ENCODE measurements at places on chromosomes 3 and 15.
A peak's percentile ranks its signal among the peaks of the same experiment; 100 is the strongest.

DNA sequence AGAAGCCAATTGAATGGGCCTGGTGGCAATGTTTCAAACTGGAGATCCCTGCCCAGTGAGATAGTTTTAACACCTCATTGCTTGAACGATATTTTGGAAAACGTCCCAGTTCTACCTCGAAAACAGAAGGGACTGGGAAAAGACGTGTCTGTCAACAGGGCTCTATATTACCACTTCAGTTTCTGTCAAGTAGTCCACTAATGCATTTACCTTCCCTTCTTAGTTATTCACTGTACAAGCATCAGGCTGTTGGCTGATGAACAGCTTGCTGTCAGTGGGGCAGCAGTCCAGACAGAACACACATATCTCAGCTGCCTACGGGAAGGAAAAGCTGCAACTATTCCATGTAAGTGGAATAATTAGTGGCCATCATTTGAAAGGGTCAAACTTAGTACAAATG is 794.7 kb upstream of the GBE1 start:
- DNase-seq = no peak
- H3K4me1 ChIP-seq = no peaks in the 10 kb centered on the region
- H3K36me3 ChIP-seq = no peaks in the 10 kb centered on the region
- no peak overlapping the region for H3K27ac ChIP-seq
- no peaks in the 10 kb centered on the region for H3K27me3 ChIP-seq

- H3K27ac ChIP-seq = no peak overlapping the region
- no peaks in the 10 kb centered on the region for H3K27me3 ChIP-seq
- no peaks in the 10 kb centered on the region for H3K4me1 ChIP-seq
- no peak overlapping the region for H3K4me3 ChIP-seq
- no peaks in the 10 kb centered on the region for H3K36me3 ChIP-seq
Observed at GRCh38 chr15:27339138-27339537, 368.2 kb downstream of the GABRG3 start.

DNA sequence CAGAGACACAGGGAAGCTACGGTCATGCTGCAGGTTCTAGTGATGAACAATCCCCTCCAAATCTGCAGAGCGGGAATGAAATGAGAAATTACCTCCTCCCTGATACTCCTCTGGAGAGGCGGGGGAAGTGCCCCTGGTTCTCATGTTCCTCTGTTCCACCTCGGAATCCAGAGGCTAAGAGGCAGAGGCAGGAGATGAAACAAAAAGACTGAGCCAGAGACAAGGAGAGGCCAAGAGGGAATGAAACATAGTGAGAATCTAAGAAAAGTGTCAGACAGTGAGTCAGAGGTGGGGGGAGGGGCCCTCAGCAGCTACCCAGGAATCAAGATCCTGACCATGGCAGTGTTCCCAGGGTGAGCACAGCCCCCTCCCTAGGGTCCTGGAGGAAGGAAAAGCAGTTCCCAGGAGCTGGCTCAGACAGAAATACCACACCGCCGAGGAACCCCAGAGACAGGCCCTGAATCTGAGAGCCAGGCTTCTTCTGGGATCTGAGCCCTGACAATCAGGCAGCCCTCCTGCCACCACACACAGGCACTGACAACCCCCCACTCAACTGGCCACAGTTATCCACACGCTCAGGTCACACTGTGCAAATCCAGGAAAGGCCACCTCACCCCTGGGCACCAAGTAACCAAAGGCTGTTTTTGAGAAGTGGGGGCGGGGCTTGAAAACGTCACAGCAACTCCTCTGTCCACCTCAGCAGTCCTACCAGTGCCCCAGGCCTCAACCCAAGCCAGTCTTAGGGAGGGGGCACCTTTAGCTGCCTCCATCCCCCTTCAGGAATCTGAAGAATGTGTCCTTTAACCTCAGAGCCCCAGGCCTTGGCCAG is 2.4 kb downstream of the CSRNP1 start:
- peaks cover 72% of the 10 kb centered on the region for H3K4me1 ChIP-seq
- peak; percentile 95 for DNase-seq
- H3K27me3 ChIP-seq = no peaks in the 10 kb centered on the region

- H3K4me3 ChIP-seq = peak overlapping the region; percentile 24
- DNase-seq = peak; percentile 80
- peak overlapping the region; percentile 95 for H3K27ac ChIP-seq
Observed at GRCh38 chr3:42020684-42021307, 58.9 kb upstream of the ULK4 start.

DNA sequence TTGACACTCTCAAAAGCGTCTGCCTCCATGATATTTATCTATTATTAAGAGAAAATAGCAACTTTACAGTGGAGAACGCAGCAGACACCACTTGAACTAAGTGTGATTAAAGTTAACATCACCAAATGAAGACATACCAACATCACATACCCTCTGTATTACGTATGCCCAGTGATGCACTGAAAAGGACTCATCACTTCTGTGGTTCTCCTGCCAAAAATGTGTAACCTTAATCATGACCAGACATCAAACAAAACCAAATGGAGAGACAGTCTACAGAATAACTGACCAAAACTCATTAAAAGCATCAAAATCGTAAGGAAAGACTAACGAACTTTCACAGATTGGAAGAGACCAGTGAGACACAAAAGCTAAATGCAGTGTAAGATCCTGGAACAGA is 103.2 kb downstream of the PPP2R3A start:
- peaks cover 13% of the 10 kb centered on the region for H3K36me3 ChIP-seq
- no peaks in the 10 kb centered on the region for H3K27me3 ChIP-seq
- no peak overlapping the region for H3K27ac ChIP-seq
- peaks cover 13% of the 10 kb centered on the region for H3K4me1 ChIP-seq

DNA sequence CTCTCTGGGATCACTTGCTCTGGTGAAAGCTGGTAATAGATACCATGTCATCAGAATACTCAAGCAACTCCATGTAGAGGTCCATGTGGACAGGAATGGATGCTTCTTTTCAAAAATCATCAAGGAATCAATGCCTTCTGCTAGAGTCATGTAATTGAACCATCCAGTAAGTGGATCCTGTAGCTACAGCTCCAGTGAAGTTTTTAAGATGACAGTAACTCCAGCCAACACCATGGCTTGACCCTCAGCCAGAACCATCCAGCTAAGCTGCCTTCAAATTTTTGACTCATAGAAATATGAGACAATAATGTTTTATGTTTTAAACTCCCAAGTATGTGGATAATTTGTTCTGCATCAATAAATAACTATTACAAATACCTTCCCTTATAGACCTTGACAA is 923.7 kb downstream of the EPHA3 start:
- no peak overlapping the region for H3K4me3 ChIP-seq
- H3K4me1 ChIP-seq = peaks cover 7% of the 10 kb centered on the region
- DNase-seq = no peak
- H3K36me3 ChIP-seq = no peaks in the 10 kb centered on the region
- H3K27ac ChIP-seq = no peak overlapping the region

GRCh38 chr15:47437491-47437890 is 279.8 kb upstream of the SEMA6D start:
- H3K27me3 ChIP-seq = no peaks in the 10 kb centered on the region
- DNase-seq = no peak
- H3K27ac ChIP-seq = no peak overlapping the region
- H3K36me3 ChIP-seq = no peaks in the 10 kb centered on the region

Data from MCF 10A (cell line).